ENCODE measurements at places on chromosomes 12 and 14.

DNA sequence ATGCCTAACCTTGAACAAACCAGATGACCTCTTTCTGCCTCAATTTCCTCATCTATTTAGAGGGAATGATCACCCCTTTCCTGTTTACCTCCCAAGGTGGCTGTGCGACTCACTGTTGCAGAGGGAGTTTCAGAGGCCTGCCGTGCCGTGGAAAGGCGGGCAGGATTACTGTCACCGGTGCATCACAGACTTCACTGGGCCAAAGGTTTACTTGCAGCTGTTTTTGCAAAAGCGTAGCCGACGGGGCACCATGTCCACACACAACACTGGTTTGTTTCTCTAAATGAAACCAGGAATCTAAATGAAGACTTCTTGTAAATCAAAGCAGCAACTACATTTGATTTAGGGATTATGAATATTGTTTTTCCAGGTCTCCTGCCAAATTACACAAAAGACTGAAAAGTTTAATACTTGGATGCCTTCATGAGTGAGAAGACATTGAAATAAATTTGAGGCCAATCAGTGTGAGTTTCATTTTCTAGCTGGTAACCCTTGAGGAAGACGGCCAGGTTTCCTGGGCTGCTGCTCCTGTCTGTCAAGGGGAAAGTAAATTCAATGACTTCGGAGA lies 696.1 kb upstream of the TMEM132C start:
- DNase-seq: no peak

DNA sequence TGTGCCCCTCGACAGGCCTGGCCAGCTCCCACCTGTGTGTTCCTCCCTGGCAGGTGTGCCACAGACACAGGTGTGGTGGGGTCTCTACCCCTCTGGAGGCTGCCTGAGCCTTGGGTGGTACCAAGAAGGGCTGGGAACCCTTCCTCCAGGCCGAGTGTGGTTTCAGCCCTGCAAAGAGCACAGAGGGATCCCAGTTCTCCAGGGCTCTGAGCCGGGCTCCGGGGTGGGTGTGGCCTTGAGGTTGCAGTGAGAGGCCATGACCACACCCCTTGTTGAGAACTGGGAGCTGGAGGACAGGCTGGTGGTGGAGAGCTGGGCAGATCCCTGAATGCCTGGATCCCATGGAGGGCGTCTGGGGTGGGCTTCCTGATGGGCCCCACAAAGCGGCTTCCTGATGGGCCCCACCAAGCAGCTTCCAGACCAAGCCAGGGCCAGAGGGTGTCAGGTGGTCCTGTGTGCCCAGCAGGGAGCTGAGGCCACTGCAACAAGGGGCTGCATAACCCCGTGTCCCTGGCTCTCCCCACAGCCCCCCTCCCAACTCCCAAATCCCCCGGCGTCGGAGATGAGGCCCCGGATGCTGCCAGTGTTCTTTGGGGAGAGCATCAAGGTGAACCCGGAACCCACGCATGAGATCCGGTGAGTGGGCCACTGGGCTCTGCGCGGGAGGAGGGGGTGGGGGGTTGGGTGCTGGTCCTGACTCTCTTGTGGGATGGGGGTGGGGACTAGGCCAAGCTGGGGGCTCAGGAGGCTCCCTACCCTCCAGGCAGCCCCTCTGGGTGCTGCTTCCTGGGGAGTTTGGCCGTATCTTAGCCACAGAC lies 16.6 kb downstream of the RFLNA start:
- no peak for DNase-seq

- DNase-seq: no peak
These were observed 20.6 kb downstream of the CNIH1 start for GRCh38 chr14:54420478-54421142.

DNA sequence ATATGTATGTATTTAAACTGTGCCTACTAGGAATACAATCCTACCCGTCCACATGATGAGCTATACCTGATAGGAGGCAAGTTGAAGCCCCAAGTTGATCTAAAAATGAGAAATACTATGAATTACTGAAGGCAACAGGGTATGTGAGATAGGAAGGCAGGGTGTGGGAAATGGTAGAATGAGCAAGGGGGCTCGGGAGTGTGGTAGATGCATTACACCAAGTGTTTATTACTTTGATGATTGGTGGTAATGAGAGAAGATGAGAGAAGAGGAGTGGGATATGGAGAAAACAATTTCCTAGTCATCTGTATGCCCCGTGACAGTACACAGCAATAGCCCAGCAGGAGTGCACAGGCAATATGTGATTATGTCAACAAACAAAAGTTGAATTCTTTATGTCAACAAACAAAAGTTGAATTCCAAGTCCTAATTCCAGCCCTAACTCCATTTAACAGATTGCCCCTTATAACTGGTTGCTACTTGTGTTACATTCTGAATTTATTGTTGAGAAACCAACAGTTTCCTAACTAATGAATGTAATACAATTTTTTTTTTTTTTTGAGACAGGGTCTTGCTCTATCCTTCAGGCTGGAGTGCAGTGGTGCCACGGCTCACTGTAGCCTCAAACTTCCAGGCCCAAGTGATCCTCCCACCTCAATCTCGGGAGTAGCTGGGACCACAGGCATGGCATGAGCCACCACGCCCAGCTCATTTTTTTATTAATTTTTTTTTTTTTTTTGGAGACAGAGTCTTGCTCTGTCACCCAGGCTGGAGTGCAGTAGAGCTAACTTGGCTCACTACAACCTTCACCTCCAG lies 2.5 kb downstream of the LPCAT3 start:
- no peak for DNase-seq

DNA sequence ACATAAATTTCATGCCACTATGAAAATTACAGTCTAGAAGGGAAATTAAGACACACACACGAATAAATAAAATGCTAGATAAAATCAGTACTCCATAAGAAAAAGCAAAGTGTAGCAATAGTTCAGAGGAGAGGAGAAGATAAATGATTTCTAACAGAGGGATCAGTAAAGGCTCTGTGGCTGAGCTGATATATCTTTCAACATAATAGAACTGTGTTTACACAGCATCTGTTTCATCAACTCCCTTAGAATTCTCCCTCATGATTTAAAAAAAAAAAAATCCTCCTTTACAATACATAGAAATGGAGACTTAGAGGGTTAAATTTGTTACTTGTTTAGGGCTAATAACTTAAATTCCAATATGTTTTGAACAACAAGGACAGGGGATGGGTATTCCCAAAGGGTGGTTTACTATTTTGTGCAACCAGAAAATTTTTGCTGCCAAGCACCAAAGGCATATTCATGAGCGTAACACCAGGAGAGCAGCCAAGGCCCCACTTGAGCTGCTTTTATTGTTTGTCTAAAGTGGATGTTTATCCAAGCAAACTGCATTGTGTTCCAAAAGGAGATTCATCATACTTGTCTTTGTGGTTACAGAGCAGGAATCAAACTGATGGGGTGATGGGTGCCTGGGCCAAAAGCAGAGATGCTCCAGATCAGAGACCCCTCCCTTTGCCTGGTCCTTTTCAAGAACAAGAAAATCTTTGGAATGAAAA lies 162.7 kb downstream of the BMP4 start:
- DNase-seq: no peak

DNA sequence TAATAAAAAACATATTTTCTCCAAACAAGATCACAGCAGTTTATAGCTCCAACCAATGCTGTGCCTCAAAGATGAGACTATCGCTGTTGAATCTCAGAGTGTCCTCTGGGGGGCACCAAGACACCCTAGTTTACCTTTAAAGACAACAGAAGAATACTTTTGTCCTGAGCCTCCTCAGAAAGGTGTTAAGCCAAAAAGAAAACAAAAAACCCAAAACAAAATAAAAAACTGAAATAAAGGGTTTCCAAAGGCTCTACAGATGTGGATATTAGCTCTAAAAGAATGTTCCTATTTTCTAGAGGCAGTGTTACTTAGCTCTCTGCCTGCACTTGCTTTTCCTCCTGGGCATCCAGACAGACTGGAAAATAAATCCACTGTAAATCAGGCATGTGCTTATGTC lies 86.9 kb upstream of the TTC7B start:
- DNase-seq: peak; percentile 47

- no peak for DNase-seq
These were observed 493.5 kb upstream of the RGS6 start for GRCh38 chr14:71438684-71439083.

- no peak for DNase-seq
These were observed 612.0 kb downstream of the VRK1 start for GRCh38 chr14:97408937-97409815.

GRCh38 chr14:25042362-25043299 lies 7.3 kb downstream of the STXBP6 start:
- no peak for DNase-seq
